ENCODE measurements at places on chromosomes 4 and X. TPM values are rescaled to one million over a fixed set of nuclear protein-coding genes. Genes with fewer than 3 reads are reported as not detected.

The BMX gene
- total RNA-seq, result 3.3 TPM

The POF1B gene
- total RNA-seq, result 4.7 TPM

DNA sequence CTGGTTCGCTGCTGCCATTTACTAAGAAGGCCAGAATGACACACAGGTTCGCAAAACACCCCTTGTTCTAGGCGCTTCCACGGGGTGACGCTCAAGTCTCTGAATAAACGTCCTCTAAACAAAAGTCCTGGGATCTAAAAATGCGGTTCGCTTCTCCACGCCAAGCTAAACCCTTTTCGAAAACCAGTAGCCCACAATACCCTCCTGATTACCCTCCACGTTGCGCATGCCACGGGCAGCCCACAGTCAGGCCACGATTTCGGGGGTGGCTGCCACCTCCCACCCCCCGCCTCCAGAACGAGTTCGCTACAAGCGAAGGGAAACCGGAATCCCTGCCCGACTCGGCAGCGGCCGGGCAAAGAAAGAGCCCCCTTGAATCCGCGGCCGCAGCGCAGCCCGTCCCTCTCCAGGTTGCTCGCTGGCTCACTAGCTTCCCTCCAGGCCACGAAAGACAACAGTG lies 423 bp downstream of the RPL39 start:
- peaks cover 51% of the 10 kb centered on the region for H3K4me1 ChIP-seq
- DNase-seq, result no peak
- peak overlapping the region; percentile 98 for H3K27ac ChIP-seq
- H3K27me3 ChIP-seq, result no peaks in the 10 kb centered on the region
- peaks cover 14% of the 10 kb centered on the region for H3K36me3 ChIP-seq
- peak overlapping the region; percentile 70 for H3K4me3 ChIP-seq

GRCh38 chrX:142637206-142637605 lies 388.5 kb upstream of the SPANXN4 start:
- H3K36me3 ChIP-seq, result no peaks in the 10 kb centered on the region
- H3K27me3 ChIP-seq, result no peaks in the 10 kb centered on the region
- no peak overlapping the region for H3K27ac ChIP-seq
- H3K4me1 ChIP-seq, result no peaks in the 10 kb centered on the region
- DNase-seq, result no peak
- H3K4me3 ChIP-seq, result no peak overlapping the region

- H3K27ac ChIP-seq, result peak overlapping the region; percentile 58
- no peaks in the 10 kb centered on the region for H3K36me3 ChIP-seq
- H3K27me3 ChIP-seq, result peaks cover 17% of the 10 kb centered on the region
Observed at GRCh38 chr4:176794151-176794550, 1.4 kb upstream of the VEGFC start.

DNA sequence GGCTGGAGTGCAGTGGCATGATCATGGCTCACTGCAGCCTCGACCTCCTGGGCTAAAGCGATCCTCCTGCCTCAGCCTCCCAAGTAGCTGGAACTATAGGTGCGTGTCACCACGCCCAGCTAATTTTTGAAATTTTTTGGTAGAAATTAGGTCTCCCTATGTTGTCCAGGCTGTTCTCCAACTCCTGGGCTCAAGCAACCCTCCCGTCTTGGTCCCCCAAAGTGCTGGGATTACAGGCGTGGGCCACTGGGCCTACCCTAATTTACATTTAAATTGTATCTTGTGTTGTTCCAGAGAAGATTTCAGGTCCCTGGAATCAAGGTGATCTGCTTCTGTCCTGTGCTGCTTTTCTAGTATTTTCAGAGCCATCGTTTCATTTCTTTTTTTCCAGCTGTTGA lies 1.2 kb upstream of the LRPAP1 start:
- no peak overlapping the region for H3K4me3 ChIP-seq
- H3K27ac ChIP-seq, result no peak overlapping the region
- peaks cover 7% of the 10 kb centered on the region for H3K36me3 ChIP-seq
- peaks cover 44% of the 10 kb centered on the region for H3K4me1 ChIP-seq

GRCh38 chrX:132413459-132413858 lies 75.4 kb downstream of the MBNL3 start:
- no peak overlapping the region for H3K4me3 ChIP-seq
- H3K4me1 ChIP-seq, result no peaks in the 10 kb centered on the region
- H3K27me3 ChIP-seq, result no peaks in the 10 kb centered on the region
- DNase-seq, result no peak
- no peak overlapping the region for H3K27ac ChIP-seq

- H3K27ac ChIP-seq, result no peak overlapping the region
- no peaks in the 10 kb centered on the region for H3K4me1 ChIP-seq
- no peaks in the 10 kb centered on the region for H3K36me3 ChIP-seq
- peaks cover 9% of the 10 kb centered on the region for H3K27me3 ChIP-seq
Observed at GRCh38 chr4:37370052-37370451, 125.5 kb downstream of the NWD2 start.

DNA sequence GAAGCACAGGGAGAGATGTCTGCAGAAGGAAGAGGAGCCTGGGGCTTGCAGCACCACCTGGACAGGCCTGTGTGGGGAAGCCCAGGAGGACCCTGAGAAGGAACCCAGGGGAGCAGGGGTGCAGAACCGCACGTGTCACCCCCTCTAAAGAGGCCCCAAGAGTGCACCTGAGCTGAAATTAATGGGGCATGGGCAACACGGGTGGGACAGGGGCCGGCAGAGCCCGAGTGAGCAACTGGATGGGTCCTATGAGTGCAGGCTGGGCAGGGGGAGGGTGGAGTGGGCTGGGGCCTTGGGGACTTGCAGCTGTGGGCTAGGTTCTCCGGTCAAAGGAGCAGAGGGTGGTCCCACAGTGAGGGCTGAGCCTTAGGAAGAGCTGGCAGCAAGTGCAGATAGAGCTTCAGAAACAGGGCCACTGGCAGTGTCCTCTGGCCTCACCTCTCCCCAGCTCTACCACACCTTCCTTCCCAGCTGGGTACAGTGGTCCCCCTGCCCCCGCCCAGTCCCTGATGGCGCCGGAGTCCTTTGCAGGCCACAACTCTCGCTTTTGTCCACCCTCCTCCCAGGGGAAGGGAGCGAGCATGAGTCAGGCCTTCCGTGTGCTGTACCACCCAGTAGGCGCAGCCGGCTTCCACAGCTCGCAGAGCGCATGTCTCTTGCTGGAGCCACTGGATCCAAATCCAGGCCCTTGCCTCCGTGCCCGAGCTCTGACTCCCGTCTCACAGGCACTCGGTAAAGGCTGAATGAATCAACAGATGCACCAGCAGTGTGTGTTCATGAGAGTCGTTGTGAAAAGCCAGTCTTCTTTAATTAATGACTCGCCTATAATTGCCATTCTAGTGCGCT lies 131.6 kb downstream of the HMX1 start:
- H3K4me3 ChIP-seq, result no peak overlapping the region
- H3K4me1 ChIP-seq, result no peaks in the 10 kb centered on the region
- no peaks in the 10 kb centered on the region for H3K36me3 ChIP-seq
- DNase-seq, result no peak
- H3K27ac ChIP-seq, result no peak overlapping the region

DNA sequence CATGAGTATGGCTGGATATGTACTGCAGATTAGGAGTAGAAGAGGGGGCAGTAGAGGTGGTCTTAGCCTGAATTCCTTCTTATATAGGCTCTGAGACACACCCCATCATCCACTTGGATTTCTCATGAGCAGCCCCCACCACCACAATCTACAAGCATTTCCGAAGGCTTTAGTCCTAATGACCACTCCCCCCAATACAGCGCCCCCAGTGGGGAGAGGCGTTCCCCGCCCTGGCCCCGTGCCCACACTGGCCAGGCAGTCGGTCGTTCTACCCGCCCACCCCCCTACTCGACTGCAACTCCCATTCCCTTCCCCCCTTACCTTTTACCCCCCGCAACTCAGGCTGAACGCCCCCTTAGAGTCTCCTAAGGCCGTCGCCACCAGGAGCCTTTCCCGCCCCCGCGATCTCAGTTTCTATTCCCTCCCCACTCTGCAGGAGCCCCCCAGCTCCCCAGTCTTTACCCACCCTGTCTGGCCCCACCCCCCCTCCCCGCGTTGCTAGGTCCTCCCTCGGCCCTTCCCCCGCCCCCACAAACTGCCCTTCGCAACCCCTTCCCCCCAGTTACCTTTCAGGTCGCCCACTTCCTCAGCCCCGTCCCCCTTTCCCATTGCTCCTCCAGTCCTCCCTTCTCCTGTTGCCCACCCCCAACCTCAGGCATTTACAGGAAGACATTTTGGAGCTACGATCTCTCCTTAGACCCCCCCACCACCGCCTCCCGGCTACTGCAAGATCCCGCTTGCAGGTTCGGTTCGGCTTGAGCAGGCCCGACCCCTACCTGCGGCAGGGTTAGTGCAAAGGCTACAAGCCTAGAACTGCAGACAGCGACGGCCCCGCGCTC lies 468 bp downstream of the ZMYM3 start:
- peaks cover 11% of the 10 kb centered on the region for H3K4me1 ChIP-seq
- peak overlapping the region; percentile 75 for H3K4me3 ChIP-seq
- H3K36me3 ChIP-seq, result peaks cover 16% of the 10 kb centered on the region

Data from left ventricle myocardium inferior (tissue), 1 donor.